SK-N-MC (cell line): ENCODE measurements at places on chromosomes 1 and 21.

GRCh38 chr1:167122568-167122967, 28.7 kb downstream of the STYXL2 start:
- DNase-seq = no peak

GRCh38 chr1:159678939-159679338, 35.5 kb downstream of the CRP start:
- no peak for DNase-seq

GRCh38 chr1:74464037-74464436, 48.4 kb downstream of the LRRC53 start:
- DNase-seq = no peak

DNA sequence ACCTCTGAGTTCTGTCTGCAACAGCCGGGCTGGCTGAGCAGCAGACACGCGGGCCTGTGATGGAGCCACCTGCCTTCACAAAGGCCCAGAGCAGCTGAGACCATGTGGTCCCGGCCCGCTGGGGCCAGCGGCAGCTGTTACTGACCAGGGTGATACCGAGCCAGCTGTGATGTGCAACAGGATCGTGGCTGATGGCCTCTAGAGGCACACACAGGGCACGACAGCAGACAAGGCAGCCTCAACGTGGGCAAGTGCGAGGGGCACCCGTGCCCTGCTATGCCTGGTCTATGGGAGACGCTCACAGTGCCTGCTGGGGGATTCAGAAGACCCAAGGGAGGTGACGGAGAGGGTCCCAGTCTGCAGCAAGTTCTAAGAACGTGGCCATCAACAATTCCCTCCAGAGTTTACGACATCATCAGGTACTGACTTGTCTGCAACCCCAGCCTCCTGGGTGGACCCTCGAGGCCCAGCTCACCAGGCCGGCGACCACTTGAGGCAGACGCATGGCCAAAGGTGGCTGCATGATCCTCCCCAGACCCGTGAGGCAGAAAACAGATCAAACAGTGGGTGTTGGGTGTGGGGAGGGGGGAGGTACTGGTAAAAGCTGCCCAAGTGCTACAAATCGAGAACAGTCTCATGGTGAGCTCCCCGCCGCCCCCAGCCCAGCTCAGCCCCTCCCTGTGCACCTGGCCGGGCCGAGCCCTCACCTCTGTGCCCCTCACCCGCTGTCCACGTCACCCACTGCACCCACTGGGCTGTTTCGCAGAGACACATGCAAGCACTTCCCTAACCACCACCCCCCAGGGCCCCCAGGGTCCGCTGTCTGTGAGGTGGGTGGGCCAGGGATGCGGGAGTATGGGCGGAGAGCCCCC, 6.0 kb downstream of the POFUT2 start:
- DNase-seq = no peak

GRCh38 chr1:17089506-17089905, 29.7 kb downstream of the PADI2 start:
- no peak for DNase-seq

DNA sequence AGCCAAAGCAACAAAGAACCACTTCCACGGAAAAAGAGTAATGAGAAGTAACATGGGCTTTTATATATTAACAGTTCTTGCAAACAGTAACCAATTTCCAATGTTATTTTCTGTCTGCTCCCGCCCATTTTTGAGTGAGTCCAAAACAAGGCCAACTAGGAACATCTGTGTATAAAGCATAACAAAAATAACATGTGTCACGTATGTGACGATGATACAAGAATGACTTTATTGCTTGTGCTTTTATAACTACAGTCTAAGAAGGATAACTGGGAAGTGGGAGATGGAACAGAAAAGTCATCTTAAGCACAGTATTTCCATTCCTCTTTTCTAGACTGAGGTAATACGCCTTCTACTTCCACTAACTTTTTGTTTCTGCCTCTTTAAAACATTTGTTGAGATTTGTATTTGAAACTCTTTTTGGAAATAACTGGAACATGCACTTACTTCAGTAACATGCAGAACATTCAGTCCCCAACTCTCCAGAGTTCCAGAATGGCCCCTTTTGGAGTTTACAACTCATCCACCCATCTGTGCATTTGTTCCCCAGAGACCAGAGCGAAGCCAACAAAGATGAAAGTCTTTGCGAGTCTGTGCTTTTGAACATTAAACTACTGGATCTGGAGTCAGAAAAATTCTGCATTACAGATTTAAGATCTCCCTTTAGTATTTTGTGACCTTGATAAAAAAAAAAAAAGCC, 143.0 kb upstream of the ZRANB2 start:
- DNase-seq = no peak

GRCh38 chr1:30743584-30744059, 14.0 kb downstream of the LAPTM5 start:
- DNase-seq = no peak

DNA sequence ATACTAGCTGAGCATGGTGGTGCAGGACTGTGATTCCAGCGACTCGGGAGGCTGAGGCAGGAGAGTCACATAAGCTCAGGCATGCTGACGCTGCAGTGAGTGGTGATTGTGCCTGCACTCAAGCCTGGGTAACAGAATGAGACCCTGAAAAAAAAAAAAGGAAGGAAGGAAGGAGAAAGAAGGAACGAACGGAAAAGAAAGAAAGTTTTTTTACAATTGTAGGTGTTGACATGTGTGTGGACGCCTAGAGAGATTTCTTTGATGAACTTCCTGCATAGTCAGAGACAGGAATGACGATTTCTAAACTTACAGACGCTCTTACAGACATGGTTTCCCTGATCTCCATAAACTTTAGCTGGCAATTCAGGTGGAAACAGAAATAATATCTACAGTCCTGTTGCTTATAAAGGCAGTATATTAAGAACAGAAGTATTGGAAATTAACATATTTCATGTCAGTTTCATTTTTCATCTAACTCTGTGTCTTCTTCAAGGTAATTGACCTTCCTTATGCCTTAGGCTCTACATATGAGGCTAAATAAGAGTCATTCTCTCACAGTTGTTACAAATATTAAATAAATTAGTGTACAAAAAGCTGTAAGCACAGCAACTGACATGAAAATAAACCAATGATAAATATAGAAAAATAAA, 4.1 kb downstream of the SAMSN1 start:
- DNase-seq = no peak

- no peak for DNase-seq
These were observed 130.7 kb downstream of the SLC30A10 start for GRCh38 chr1:219797683-219798082.

DNA sequence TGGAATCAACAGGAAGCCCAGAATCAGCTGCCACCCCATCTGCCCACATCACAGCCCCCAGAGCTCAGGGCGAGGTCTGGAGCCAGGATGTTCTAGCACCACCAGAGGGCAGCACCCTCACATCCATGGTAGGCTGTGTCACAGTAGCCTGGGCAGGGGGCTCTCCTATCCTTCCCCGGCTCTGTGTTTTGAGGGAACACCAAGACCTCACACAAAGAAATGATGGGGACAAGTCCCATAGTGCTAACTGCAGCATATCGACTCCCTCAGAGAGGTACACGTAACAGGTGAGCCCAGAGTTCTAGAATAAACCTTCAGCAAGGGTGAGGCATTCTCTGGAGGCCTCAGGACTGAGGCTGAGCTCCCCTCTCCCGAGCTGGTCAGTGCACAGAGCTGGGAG, 2.3 kb upstream of the KCNC4 start:
- DNase-seq = no peak

DNA sequence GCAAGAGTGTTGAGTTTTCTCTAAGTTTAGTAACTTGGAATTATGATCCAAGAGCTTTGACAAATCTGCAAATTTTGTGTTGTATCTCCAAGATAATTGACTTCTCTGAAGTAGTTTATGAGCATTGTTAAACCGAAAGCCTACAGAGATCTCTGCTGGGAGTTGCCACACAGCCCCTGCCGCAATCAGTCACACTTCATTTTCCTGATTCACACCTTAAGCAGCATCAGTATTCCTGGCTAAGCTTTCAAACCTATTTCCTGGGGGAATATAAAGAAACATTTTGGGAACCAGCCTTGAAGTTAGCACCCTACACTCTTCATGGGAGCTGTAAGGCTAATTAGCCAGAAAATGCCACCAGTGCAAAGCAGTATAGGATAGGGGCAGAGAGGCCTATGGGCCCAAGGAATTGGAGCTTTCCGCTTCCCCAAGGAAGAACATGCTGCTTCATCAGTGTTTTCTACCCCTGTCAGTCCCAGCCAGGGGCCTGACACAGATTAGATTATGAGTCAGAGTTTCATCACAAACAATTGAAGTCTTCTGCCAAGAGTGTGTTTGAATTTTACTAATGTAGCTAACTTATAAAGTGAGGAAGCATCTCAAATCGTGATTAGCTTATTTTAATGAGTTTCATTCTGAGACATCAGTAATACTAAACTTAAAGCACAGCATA, 23.2 kb upstream of the CACYBP start:
- no peak for DNase-seq

DNA sequence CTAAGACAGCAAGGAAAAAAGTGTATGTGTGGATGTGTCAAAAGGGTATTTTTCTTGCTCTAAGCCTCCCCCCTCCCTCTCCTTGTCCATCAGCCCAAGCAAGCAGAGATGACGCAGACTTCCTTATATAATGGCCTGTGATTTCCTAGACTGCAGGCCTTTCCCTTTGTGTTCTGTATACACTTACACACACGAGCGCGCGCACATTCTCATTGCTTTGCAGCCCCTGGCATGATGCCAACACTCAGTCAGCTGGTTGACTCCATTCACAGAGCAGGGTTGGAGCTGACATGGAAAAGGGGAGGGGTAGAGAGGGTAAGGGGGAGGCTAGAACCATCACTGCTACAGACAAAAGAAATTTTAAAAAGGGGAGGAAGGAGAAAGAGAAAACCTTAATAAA, 41.8 kb downstream of the GATAD2B start:
- DNase-seq = peak; percentile 91

DNA sequence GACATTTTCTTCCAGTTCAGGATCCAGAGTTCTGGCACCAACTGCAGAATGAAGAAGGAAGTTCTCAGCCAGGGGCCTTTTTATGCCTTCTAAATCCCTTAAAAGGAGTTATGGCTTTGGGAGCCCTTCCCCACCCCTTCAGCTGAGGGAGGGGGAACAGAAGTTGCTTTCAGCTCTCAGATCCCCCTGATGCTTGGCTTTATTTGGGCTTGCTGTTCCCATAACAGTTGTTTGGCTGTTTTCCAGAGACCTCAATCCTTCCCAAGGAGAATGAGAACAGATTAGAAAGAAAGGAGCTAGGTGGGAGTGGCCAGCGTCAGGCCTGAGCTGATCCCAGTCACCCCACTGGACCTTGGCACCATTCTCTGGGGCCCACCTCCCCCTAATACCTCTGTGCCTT, at the start of gene RPE65:
Gene RPE65 (minus strand): TSS at position 54 of the 400 bp plus-strand sequence. CDS start 49 bp downstream, at position 5.
- no peak for DNase-seq

DNA sequence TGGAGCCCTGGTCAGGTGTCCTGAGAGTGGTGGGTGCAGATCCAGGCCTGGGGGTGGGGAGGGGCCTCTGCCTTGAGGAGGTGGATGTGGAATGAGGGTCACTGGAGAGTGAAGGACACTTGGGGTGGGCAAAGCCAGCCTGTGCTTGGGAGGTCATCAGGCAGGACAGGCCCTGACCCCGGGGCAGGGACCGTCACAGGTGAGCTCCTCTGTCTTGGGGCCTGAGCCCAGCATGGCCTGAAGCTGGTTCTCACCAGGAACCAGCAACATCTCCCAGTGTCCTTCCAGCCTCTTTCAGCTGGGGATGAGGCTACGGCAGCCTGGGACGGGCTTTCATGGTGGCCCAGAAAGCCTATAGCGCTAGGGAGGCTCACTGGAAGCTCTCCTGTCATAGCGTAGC, 831 bp upstream of the KRTAP10-2 start:
- no peak for DNase-seq

- peak; percentile 78 for DNase-seq
These were observed 5.0 kb downstream of the GCLM start for GRCh38 chr1:93904228-93904627.

DNA sequence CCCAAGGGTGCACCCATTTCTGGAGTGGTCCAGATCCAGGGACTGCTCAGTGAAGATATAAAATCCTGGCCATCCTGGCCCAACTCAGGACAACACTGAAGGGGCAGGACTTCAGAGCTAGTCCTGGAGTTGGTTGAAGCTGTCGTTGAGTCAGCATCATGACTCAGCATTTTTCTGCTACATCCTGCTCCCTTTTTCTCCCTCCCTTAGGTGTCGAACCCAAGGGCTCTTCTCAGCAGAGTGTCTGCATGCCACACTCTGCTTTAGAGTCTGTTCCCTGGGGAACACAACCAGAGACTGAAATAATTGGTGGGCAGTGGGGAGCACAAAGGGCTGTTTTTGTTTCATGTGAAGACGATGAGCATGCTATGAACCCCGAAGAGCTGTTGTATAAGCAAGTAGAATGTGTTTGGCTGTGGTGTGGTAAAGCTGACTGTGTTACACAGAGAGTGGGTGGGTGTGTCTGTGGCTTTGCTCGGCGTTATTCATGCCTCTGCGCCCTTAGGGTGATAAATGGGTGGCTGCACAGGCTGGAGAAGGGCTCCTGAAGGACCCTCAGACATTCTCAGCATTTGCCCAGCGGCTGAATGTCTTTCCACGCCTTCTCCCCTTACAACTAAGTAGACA, 167.2 kb downstream of the CYYR1 start:
- DNase-seq = no peak

GRCh38 chr1:23555270-23555985, 3.9 kb downstream of the ID3 start:
- no peak for DNase-seq

GRCh38 chr1:43446881-43447835, 6.6 kb downstream of the HYI start:
- no peak for DNase-seq

- DNase-seq = no peak
These were observed 22.2 kb upstream of the WNT4 start for GRCh38 chr1:22164841-22165808.

DNA sequence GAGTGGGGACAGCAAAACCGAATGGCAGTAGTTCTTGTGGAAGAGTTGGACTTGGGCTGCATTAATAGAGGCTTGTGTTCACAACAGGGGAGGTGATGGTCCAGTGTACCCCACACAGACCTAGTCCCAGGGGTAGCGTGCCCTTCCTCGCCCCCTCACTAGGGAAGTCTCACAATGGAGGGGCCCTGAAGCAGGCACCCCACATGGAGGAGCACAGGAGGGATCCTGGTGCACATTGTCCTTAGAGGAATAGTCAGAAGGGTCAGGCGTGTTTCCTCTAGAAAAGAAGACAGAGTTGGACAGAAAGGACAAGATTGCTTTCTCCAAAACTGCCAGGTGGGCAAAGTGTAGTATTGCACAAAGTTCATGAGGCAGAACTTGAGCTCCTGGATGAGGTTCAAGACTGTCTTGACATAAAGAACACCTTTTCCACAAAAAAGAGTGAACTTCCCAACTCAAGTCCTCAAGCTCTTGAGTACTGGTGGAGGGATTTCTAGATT, 23.3 kb downstream of the ETNK2 start:
- DNase-seq = no peak
